Brain pericyte (primary cell): ENCODE measurements at places on chromosomes 11 and 22.

- no peak for DNase-seq
These were observed 62.4 kb downstream of the TMPRSS5 start for GRCh38 chr11:113643701-113644100.

- no peak for DNase-seq
These were observed 23.5 kb downstream of the TENM4 start for GRCh38 chr11:79417069-79417920.

DNA sequence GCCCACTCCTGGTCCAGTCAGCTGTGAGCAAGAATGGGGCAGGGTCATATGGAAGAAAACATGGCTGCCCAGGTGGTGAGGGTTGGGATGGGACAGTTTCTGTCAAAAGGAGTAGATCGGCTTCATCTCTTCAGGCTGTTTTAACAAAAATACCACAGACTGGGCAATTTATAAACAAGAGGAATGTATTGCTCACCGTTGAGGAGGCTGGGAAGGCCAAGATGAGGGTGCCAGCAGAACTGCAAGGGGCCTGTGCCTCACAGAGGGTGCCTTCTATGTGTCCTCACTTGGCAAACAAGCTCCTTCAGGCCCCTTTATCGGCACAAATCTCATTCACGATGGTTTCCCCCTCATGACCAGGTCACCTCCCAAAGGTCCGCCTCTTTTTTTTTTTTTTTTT, 18.1 kb upstream of the RELT start:
- DNase-seq, result no peak

DNA sequence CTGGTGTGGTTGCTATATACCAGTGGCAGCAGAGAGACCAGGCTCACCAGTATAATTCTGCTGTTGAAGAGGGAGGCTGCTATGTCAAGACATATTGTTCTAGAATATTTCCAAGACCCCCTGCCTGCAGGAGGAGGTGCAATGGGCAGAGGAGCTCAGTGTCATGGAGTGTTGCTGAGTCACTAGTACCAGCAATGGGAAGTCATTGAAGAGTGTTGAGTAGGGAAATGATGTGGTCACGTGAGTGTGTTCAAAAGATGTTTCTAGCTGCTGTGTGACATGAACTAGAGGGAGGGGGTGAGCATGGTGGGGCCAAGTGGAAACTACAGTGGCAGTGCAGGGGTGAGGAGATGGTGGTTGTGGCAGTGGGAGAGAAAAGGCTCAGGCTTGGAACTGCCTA, 76.3 kb upstream of the BIRC3 start:
- no peak for DNase-seq

GRCh38 chr22:20937794-20938671, 20.8 kb downstream of the CRKL start:
- no peak for DNase-seq

DNA sequence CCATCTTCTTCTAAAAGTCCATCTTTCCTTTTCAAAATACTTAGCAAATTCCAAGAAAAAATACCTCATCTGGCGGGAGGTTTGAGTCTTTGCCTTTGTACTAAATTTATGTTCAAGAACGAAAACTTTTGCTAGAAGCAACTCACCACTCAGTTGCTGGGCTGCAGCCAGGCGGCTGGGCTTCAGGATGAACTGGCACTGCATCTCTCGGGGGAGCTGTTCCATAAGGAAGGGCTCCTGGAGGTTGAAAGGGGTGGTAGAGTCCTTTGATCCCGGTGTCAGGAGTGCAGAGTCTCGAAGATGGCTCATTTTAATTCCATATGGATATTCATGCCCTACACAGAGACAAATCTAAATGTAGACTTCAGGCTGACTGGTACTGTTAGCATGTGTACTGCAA, 105.8 kb downstream of the ARHGAP20 start:
- DNase-seq, result no peak

DNA sequence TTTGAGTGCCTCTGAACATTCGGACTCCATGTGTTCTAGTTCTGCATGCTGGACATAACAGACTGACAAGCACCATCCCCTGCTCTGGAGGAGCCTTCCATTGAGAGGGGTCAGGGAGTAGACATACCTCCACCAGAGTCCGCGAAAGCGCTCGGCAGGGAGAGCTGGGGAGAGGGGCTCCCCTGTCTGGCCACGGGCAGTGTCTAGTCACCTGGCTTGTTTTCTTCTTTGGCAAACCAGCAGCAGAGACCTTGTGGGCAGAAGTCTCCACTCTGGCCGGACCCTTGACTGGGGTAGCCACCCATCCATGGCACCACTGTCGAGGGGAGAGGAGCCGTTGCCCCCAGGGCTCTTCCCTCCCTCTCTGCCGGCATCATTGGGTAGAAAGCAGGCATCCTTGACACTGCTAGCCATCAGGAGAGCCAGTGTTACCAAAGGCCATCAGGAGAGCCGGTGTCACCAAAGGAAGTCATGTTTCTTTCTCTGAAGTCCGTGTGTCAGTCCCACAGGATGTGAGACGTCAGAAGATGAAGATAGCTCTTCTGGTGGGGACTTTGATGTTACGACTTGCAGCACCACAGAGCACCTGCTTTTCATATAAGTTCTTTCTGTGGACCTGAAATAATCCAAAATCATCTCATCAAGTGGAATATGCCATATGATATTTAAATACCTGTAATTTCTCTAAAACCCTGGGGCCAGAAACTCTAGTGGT, 305.6 kb downstream of the TBC1D22A start:
- no peak for DNase-seq

DNA sequence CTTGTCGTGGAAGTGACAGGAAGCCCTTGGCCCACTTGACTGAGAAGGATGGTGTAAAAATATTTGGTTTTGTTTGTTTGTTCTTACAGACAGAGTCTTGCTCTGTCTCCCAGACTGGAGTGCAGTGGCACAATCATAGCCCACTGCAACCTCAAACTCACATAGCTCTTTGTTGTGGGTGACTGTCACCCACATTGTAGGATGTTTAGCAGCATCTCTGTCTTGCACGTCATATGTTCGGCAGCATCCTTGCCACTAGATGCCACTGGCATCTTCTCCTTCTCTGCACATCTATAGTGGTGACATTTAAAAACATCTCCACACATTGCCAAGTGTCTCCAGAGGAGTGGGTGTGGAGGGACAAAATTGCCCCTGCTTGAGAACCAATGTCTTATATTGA, 56.8 kb downstream of the PRR5L start:
- no peak for DNase-seq

- DNase-seq, result no peak
These were observed 9.0 kb downstream of the DGAT2 start for GRCh38 chr11:75777461-75778110.

DNA sequence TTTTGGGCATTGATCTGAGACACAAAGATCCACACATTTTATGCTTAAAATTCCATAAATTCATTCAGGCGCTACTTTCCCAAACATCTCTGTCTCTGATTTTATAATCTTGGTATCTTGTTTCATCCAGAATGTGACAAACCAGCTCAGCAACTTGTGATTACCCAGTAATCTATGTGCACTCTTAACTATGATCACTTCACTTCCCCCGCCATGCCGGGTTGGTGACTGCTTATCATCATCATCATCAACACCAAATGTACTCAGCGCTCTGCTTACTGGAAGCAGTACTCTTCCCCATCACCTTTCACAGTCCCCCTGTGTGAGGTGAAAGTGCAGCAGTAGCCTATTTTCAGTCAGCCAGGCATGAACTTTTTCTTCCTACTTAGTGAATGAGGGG, 15.2 kb upstream of the MMP7 start:
- no peak for DNase-seq

DNA sequence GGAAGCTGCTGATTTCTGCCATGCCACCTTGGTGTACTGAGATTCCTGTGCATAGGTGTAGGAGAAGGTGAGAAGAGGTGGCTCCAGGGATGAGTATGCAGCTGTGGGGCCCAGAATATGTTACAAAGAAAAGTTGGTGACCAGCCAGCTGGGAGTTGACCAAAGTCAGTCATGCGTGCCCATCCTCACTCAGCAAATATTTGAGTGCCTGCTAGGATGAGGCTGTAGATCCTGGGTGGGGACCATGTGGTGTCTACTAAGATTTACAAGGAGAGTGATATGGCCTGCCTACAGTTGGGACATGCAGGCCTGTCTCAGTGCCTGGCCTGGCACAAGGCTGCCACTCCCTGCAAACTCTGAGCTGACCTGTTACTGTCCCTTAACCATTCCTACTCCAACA, 19.4 kb downstream of the RNF185 start:
- DNase-seq, result no peak

GRCh38 chr11:76614471-76615179, 55.9 kb downstream of the LRRC32 start:
- no peak for DNase-seq

DNA sequence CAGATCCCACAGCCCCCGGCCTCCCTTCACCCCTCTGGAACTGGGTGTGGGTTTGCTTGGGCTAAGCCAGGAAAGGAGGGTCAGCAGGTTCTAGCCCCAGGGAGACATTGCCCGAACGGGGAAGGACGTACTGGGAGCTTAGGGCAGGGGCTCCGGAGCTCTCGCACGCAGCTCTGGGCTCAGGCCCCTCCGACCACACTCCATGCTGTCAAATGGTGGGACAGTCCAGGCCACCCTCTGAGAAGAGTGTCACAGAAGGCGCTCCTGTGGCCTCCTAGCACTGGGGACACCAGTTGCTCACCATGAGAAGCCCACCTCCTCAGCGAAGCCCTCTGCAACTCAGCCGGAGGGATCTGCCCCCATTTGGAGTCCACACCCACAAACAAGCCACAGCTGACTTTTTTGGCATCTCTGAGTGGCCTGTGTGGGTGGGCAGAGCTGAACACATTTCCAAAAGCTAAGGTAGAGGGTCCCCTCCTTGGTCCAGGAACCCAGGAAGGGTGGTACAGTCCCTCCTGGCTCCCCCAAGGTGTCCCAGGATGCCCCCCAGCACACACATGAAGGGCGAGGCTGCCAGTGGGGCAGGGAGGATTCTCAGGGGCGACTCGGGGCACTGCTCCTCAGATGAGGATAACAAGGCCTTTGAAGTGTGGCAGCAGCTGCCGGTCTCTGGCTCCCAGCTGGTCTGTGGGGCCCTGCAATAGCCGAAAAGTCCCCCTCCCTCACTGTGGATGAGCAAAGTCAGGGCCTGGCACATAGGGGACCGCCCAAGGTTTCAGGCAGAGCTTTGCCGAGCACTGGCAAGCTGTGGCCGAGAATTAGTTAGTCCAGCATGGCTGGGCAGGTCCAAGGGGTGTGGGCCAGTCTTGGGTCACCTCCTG, 13.0 kb upstream of the TEF start:
- no peak for DNase-seq

- no peak for DNase-seq
These were observed 541.9 kb downstream of the TBC1D22A start for GRCh38 chr22:47304191-47304831.

DNA sequence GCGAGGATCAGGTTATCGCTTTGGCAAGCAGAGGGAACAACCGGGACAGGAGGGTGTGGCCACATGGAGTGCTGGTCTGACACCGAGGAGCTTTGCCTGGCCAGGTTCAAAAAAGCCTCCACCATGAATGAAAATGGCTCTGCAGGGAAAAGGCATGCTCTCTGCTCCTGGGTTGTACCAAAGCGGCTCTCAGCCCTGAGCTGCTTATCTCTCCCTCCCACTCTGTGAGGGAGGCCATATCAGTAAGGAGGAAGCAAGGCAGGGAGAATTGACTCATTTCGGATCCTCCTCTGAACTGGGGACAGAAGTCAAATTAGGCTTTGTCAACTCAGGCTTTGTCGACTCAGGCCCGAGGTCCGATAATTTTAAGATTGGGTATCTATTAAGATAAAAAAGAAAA, 82.9 kb upstream of the CRTAM start:
- DNase-seq, result no peak

GRCh38 chr11:32115446-32115845, 24.6 kb downstream of the RCN1 start:
- DNase-seq, result no peak

- no peak for DNase-seq
These were observed 11.3 kb upstream of the EFCAB6 start for GRCh38 chr22:43823353-43823908.

DNA sequence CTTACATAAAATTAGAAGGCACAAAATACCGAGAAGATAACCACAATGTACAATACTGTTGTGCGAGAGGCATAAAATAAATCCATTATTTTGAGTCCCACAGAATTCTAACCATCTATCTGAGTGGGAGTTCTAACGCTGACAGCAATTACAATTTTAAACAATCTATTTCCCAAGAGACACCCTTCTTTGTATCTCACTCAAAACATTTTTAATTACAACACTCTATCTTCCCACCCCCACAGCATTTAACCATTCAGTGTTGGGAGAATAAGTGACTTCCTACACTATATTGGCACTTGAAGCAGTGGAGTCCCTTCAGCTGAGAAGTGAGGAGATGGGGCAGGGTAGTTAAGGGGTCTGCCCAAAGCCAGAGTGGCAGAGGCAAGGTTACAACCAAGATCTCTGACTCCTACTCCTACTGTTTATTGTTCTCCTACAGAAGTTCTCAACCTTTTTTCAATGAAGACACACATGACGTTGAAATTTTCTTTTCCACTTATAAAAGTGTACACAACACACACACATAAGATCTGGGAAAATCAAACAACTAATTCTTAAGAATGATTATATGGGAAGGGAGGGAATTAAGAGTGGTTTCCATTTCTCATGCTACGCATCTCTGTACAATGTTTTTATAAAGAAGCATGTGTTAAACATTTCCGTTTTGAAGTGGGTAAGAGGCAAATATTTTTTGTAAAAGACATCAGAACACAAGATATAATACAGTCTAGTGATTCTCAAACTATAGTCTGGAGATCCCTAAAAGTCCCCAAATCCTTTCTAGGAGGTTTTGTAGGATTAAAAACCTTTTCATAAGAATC, 10.9 kb downstream of the SLC25A17 start:
- no peak for DNase-seq

GRCh38 chr11:70583781-70584218, 185.5 kb downstream of the CTTN start:
- DNase-seq, result no peak

GRCh38 chr11:30497600-30497999, 88.6 kb downstream of the MPPED2 start:
- no peak for DNase-seq

DNA sequence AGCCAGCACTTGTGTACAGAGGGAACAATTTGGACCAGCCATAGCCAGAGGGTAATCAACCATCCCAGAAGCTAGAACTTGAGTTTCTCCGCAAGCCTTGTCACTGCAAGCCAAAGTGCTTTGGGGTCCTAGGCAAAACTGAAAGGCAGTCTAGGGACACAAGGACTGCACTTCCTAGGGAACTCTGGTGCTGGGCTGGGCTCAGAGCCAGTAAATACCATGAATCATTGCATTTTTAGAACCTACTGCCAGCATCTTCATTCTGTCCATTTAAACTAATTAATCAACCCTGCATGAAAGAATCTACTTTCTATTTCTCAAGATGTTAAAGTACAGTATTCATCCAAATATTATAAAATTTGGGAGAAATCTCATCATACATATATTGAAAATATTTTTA, 20.0 kb downstream of the PATE3 start:
- no peak for DNase-seq

- DNase-seq, result no peak
These were observed 10.4 kb downstream of the GALNT18 start for GRCh38 chr11:11611381-11611780.

- DNase-seq, result no peak
These were observed 28.7 kb upstream of the YWHAH start for GRCh38 chr22:31915586-31915985.

GRCh38 chr11:29224739-29225384, 792.0 kb downstream of the KCNA4 start:
- no peak for DNase-seq
